NT2/D1 (cell line): ENCODE measurements at places on chromosomes 1 and 21.

DNA sequence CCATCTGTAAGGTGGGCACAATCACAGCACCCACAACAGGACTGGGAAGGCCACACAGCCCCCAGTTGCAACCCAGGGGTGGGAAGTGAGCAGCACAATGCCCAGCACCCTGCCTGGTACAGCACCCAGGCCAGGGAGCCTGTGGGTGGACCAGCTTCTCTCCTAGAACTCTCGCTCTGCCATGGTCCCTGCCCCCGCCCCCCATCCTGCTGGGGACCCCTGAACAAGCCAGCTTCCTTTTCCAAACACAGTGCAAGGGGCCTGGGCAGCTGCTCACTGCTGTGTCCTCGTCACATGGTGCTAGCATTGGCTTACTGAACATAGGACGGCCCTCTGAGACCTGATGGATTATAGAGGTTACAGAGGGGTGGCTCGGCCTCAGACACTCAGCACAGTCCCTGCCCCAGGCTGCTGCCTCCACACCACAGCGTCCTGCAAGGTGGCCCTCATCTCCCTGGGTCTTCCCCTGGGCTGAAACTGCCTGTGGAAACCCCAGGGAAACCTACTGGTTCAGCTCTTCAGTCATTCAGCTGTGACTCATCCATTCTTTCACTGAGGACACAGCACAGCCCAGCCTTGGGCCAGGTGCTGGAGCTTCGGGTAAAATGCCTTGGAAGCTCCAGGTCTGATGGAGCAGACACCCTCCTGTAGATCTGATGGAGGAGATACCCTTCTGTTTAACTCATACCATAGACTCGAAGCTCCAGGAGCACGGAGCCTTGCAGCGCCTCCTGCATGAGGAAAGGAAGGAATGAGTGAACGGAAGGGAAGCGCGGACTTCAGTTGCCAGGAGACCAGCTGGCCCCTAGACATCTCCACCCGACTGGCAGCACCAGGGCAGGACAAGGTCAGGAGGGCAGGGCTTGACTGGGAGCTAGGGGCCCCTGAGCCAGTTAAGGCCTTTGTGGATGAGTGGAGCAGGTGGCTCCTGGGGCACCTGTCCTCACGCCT, 8.1 kb upstream of the PRDM16 start:
- DNase-seq: no peak

- no peak for DNase-seq
Measured at GRCh38 chr1:67708606-67709005, 23.6 kb downstream of the GADD45A start.

GRCh38 chr1:174190691-174191199, 31.4 kb downstream of the RABGAP1L start:
- no peak for DNase-seq

DNA sequence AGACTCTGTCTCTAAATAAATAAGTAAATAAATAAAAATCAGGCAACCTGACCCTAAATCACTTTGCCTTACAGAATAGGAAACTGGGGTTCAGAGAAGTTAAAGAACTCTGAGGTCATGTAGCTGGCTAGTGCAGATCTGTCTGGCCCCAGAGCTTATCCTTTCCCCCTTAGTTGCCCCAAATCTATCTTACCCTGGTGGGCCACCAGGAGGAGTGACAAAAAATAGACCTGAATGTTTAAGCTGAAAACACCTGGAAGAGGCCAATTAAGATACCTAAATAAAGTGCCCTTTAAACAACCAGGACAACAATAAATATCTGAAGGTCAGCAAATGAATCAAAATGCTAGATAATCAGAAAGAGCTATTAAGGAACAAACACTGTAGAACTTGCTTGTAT, 59.7 kb downstream of the TEX35 start:
- no peak for DNase-seq

DNA sequence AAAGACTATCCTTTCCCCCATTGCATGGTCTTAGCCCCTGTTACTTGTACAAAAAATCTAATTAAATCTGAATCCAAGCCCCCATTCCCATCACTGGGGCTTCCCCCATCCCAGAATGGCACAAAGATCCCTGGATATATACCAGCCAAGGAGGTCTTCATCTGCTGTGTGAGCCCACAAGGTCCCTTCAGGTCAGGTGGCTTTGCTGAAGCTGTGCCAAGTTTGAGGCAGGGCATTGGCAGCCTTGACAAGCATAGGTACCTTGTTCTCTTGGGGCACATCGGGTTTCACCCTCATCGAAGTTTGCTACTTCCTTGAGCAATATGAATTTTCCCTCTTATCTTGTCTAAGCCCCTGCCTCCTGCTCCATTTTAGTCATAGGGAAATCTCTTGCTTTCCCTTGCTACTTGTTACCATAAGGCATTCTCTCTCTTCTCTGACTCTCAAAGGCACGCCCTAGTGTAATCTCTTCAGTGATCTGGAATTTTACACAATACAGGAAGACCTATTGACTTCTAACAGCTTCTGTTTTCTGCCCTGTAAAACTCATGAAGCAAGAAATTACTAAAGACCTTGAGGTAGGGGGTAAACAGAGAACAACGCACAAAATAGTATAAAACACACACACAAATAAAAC, 71.4 kb upstream of the COG2 start:
- no peak for DNase-seq

- peak; percentile 73 for DNase-seq
Measured at GRCh38 chr1:204507317-204508105, 8.7 kb upstream of the MDM4 start.

GRCh38 chr1:117372863-117373412, 5.7 kb downstream of the MAN1A2 start:
- no peak for DNase-seq

DNA sequence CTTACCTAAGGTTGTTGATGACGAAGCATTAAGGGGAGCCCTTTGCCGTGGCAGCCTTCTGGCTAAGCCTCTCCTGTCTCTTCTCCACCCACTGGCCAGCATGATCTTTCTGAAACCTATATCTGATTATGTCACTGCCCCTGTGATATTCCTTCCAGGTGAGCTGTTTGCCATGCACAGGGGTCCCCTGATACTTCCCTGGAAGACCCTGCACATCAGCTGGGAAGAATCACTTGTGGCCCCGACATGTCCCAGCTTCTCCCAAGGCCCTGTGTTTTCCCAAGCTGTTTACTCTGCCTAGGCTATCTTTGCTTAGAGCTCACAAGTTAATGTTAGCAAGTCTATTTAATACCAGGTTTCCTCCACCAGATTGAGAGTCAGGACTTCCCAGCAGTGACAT, 12.3 kb downstream of the RD3 start:
- DNase-seq: no peak

- no peak for DNase-seq
Measured at GRCh38 chr1:226677027-226678020, 61.8 kb downstream of the ITPKB start.

DNA sequence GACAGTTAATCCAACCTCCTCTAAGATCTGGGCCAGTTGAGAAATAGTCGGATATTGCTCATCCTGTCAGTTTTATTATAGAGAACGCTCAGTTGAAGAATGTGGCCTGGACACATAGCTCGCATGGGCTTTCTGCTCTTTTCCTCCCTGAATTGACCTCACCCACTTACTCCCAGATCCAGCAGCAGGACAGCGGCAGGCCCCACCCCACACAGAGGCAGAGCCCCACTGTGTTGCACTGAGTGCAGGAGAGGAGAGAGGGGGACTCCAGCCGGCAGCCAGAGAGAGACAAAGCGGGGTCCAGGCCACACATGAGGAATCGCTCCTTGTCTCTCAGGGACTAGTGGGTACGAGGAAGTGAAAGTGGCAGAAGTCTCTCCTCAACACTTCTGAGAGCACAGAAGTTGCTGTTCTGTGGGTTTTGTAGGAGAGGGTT, 78.6 kb downstream of the LAMC1 start:
- DNase-seq: no peak

- no peak for DNase-seq
Measured at GRCh38 chr1:20301463-20302107, 10.9 kb downstream of the VWA5B1 start.

GRCh38 chr21:38658511-38658910, 147.2 kb upstream of the ETS2 start:
- DNase-seq: no peak

- no peak for DNase-seq
Measured at GRCh38 chr1:23581219-23581618, 21.9 kb upstream of the ID3 start.

GRCh38 chr1:89965193-89965768, 29.6 kb upstream of the ZNF326 start:
- no peak for DNase-seq

DNA sequence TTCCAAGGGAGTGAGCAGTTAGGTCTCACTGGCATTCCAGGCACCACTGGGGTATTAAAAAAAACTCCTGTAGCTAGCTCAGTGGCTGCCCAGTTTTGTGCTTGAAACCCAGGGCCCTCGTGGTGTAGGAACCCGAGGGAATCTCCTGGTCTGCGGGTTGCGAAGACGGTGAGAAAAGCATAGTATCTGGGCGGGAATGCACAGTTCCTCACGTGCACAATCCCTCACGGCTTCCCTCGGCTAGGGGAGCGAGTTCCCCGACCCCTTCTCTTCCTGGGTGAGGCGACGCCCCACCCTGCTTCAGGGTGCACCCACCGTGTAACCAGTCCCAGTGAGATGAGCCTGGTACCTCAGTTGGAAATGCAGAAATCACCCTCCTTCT, 50.5 kb upstream of the PGBD5 start:
- no peak for DNase-seq

GRCh38 chr1:23957096-23957495, 2.5 kb upstream of the PNRC2 start:
- no peak for DNase-seq

- no peak for DNase-seq
Measured at GRCh38 chr21:39005502-39005787, 177.8 kb downstream of the PSMG1 start.

DNA sequence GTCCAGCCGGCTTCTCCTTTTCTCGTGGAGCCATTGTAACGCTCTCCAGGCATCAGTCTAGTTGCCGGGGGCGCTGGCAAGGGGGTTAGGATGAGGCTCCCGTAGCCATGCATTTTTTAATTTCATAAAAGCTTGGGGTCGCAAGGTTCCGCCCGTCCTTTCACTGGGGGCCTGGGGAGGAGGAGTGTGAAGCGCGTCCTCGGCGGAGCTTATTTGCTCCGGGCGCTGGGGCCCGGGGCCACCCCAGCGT, 1.6 kb downstream of the ADGRL2 start:
- no peak for DNase-seq

GRCh38 chr1:169468982-169469381, 16.8 kb downstream of the SLC19A2 start:
- DNase-seq: no peak

DNA sequence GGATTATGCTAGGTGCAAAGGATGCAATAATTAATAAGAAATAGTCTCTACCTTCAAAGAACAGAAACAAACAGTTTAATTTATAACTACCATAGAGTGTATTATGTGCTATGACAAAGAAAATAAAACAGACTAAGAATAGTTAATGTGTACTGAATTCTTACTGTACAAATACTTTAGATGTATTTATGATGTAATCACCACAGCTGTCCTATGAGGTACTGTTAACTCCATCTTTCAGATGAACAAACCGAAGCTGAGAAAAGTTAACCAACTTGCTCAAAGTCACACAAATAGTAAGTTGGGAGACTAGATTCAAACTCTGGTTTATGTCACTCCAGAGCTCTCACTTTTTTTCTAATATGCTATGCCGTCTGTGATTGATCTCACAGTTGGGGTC, 77.0 kb upstream of the FGGY start:
- no peak for DNase-seq

DNA sequence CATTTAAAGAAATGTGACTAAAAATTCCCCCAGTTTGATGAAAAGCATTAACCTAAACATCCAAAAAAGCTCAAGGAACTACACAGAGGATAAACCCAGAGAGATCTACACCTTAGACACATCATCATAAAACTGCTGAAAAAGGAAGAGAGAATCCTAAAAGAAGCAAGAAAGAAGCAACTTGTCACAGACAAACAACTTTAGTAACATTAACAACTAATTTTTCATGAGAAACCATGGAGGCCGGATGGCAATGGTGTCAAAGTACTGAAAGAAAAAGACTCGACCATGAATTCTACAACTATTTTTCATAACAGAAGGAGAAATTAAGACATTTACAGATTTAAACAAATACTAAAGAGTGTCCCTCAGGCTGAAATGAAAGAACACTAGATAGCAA, 17.7 kb downstream of the ZNF644 start:
- no peak for DNase-seq

DNA sequence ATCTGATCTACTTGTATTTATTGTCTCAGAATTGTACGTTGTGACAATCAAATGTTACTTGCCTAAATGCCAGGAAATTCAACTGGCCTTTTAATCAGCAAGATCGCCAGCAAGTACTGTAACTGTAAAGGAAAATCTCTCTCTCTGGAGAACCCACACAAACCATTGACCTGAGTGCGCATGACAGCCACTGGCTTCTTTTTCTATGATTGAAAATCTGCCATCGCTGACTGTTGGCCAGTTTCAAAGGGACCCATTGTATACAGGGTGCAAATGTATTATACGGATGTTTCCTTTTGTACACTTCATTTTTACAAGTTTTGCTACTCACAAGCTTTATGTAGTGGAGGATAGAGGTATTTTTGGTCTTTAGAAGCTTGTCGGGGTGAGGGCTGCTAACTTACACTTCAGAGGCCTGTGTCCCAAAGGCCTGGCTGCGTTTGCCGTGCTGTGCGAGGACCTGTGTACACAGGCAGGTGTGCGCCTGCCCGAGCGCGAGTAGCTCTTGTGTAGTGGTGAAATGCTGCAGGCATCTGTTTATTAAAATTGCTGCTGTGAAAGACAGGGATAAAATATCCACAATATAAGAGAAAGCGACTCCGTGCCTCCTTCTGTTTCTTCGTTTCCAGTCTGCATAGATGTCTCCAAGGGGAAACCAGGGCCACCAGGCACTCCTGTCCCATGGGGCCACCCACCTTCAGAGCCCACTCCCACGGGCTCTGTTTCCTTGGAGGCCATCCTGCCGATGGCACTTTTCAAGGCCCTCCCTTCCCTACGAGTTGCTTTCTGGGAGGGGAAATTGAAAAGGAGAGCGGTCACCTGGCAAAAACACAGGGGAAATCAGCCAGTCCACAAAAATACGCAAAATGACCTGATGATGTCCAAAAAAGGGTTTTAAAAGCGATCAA, 25.3 kb upstream of the TRAPPC10 start:
- DNase-seq: no peak

GRCh38 chr1:50969611-50970508, at the start of gene CDKN2C:
Gene CDKN2C (plus strand): TSS chr1:50970245. CDS start chr1:50970369, 124 bp downstream.
- no peak for DNase-seq

DNA sequence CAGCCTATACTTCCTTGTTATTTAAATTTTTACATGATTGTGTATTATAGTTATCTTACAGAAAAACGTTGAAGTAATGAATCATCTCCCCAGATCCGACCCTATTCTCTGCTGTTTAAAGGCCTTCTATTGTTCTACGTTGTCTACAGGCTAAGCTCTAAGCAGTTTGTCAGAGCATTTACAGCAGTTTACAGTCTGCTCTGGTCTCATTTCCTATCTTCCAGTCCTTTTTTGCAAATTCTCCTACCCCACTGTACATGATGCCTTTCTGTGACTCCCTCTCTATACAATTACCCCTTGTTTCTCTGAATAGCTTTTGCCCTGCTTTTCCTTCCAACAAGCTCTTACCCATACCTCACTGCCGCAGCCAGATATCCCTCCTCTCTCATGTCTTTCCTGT, 319.2 kb upstream of the FMN2 start:
- no peak for DNase-seq
